ENCODE measurements at places on chromosomes 13 and 19.

- H3K4me1 ChIP-seq = peaks cover 33% of the 10 kb centered on the region
- no peaks in the 10 kb centered on the region for H3K27me3 ChIP-seq
- no peaks in the 10 kb centered on the region for H3K36me3 ChIP-seq
Observed at GRCh38 chr13:109998684-109999533, 212.5 kb upstream of the IRS2 start.

GRCh38 chr13:32023698-32024097 is 7.9 kb upstream of the FRY start:
- H3K36me3 ChIP-seq = no peaks in the 10 kb centered on the region
- no peak for DNase-seq
- no peak overlapping the region for H3K4me3 ChIP-seq
- H3K4me1 ChIP-seq = no peaks in the 10 kb centered on the region
- no peak overlapping the region for H3K27ac ChIP-seq

- no peaks in the 10 kb centered on the region for H3K27me3 ChIP-seq
- no peak overlapping the region for H3K27ac ChIP-seq
- H3K4me1 ChIP-seq = no peaks in the 10 kb centered on the region
- no peak overlapping the region for H3K4me3 ChIP-seq
- no peak for DNase-seq
Observed at GRCh38 chr19:38888876-38889275, 10.5 kb downstream of the SIRT2 start.

DNA sequence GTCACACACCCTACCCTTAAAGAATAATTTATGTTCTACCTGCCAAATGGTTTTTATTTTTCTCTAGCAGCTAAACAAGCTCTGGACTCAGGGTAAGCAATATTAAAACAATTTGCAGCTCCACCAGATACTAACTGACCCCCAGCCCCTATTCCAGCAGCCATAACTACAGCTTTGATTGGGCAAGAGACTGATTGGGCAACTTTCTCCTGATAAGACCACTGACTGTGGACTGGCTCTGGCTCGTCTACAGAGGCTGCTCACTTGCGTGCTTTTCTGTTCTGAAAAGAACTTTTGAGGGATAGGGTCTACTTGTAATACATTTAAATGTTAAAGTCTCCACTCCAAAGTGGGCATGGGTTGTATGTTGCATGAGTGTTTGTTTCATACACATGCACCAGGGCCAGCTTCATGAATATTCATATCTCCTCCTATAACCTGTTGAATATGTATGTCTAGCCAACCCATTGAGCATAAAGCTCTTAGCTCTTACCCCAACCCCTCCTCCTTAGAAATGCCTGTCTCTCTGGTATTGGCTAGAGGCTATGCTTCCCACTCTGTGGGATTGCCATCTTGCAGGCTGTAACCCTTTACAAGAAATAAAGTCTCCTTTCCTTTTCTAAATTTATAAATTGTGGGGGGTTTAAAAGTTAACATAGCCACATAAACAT is 19.9 kb downstream of the OR7A5 start:
- no peak overlapping the region for H3K4me3 ChIP-seq
- H3K4me1 ChIP-seq = no peaks in the 10 kb centered on the region
- DNase-seq = no peak

- no peak overlapping the region for H3K4me3 ChIP-seq
- DNase-seq = no peak
Observed at GRCh38 chr19:54379187-54379678, 14.5 kb upstream of the LAIR1 start.

Measured in RWPE2 (cell line).